Testis (tissue), 5 donors: ENCODE measurements at places on chromosomes 5 and 9. TPM values are rescaled to one million over a fixed set of nuclear protein-coding genes. Genes with fewer than 3 reads are reported as not detected.

DNA sequence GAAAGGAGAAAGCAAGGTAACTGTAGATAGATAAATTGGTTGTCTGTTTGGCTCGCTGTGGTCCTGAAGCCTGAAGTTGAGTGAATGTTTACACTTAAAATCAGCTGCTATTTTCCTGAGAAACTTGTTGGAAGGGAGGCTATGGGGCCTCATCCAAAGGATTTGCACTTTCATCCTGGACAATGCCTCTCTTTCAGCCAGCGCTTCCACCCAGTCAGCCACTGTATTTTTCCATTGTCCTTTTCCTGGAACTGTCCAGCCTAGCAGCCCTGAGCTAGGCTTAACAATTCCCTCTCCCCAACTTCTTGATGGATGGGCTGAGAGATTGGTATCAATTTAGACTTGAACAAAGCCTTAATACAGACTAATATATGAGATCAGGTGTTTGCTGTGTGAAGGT is 429.2 kb downstream of the DMAC1 start:
- no peaks in the 10 kb centered on the region for H3K27me3 ChIP-seq
- no peaks in the 10 kb centered on the region for H3K36me3 ChIP-seq
- no peak for DNase-seq

DNA sequence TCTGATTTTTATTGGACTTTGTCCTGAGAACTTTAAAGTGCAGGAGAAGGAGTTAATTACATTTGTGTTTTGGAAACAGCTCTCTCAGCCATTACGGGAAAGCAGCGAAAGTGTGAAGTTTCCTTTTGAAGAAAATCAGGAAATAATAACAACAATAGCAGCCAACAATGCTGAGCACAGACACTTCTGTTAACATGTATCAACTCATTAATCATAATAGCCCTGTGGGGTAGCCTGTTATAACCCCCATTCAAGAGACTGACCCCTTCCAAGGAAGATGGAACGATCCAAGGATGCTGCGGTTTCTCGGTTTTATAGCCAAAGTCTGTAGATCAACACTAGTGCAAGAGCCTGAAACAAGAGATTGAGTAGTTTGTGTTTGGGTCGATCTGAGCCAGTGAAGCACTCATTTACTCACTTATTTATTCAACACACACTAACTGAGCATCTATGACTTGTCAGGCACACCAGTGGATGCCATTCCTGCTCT is 195.5 kb downstream of the DRD1 start:
- DNase-seq, result no peak
- no peak overlapping the region for H3K4me3 ChIP-seq
- no peaks in the 10 kb centered on the region for H3K27me3 ChIP-seq
- H3K4me1 ChIP-seq, result no peaks in the 10 kb centered on the region

DNA sequence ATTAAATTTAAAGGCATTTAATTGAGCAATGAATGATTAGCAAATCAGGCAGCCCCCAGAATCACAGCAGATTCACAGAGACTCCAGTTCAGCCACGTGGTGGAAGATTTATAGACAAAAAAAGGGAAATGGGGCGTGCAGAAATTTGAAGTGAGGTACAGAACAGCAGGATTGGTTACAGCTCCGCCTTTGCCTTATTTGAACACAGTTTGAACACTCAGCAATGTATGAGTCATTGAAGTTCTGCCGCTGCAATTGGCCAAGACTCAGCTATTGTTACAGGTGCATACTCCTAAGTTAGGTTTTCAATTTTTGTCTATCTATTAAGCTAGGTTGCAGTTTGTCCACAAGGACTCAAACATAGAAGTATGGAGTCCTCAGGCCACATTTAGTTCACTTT is 157.7 kb upstream of the SLC12A2 start:
- no peaks in the 10 kb centered on the region for H3K4me1 ChIP-seq
- no peaks in the 10 kb centered on the region for H3K36me3 ChIP-seq
- DNase-seq, result no peak
- H3K4me3 ChIP-seq, result no peak overlapping the region

- H3K27ac ChIP-seq, result no peak overlapping the region
- H3K36me3 ChIP-seq, result no peaks in the 10 kb centered on the region
- DNase-seq, result no peak
- no peaks in the 10 kb centered on the region for H3K4me1 ChIP-seq
- H3K4me3 ChIP-seq, result no peak overlapping the region
These were observed 37.0 kb downstream of the TNFSF8 start for GRCh38 chr9:114893221-114894010.

DNA sequence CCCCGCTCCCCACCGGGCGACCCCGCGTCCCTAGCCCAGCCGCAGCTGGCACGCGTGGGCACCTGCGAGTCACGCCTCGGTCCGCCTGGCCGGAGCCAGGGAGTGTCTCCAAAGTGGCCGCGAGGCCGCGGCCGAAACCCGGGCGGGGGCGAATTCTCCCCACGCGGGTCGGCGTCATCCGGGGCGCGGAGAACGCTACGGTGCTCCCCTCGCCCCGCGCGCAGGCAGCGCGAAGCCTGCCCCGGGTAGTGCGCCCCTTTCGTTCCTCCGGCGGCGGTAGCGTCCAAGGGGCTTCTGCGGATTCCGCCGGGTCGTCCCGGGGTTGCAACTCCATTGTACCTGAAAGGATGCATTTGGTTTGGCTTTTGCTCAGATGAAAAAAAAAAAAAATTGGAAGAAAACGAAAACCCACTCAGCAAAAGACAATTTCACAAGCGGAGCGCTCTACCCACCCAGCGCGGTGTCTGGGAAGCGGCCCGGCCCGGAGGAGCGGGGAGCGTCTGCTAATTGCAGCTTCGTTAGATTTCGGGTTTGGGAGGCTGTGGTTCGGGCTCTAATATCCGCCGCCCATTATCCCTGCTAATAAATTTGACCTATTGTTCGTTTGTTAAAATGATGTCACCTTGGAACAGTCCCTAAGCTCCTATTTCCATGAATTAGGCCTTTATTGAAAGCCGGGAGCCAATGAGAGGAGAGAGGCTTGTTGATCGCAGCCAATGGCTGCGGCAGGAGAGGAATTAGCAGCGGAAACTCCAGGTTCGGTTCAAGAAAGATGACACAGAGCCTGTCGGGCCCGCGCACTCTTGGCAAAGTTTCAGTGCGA is at the start of gene TLX3:
Gene TLX3 (plus strand): TSS at position 796 of the 823 bp plus-strand sequence. CDS start 118 bp downstream, outside the sequence.
- H3K27ac ChIP-seq, result no peak within 1 kb of the TSS
- H3K36me3 ChIP-seq, result no peaks in the 10 kb centered on the region
- H3K27me3 ChIP-seq, result no peaks in the 10 kb centered on the region
- DNase-seq, result peak; percentile 43
- H3K4me1 ChIP-seq, result peaks cover 17% of the 10 kb centered on the region

- no peaks in the 10 kb centered on the region for H3K36me3 ChIP-seq
- DNase-seq, result no peak
- no peak overlapping the region for H3K4me3 ChIP-seq
- no peaks in the 10 kb centered on the region for H3K4me1 ChIP-seq
These were observed 755.4 kb upstream of the CTNND2 start for GRCh38 chr5:12659686-12660085.

DNA sequence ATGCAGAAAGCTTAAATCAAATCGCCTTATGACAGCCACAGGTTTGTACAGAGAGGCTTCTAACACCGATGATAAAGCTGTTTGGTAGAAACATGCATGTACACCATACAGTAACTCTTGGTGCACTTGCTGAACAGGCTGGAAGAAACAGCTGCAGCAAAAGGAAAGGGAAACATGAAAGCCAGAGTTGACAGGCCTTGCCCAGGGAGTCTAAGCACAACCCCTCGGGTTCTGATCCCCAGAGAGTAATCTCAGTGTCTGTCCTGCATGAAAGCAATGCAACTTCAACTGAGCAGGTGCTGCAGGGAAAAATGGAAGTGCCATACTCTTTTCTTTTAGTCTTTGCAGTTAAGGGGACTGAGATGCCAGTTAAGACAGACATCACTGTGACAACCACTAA is 419.9 kb downstream of the BNC2 start:
- no peak for DNase-seq
- no peaks in the 10 kb centered on the region for H3K4me1 ChIP-seq
- no peaks in the 10 kb centered on the region for H3K27me3 ChIP-seq
- no peak overlapping the region for H3K27ac ChIP-seq
- no peak overlapping the region for H3K4me3 ChIP-seq
- H3K36me3 ChIP-seq, result no peaks in the 10 kb centered on the region

Gene THBS4
- total RNA-seq, result 14.1 TPM

Gene NR6A1
- 92.1 TPM for total RNA-seq

Gene RLN2
- total RNA-seq, result 1.7 TPM

Gene BNIP1
- total RNA-seq, result 20.5 TPM

Gene RANBP3L
- 19.9 TPM for total RNA-seq
